A172 (cell line): ENCODE measurements at places on chromosomes 11 and 22. TPM values are rescaled to one million over a fixed set of nuclear protein-coding genes. Genes with fewer than 3 reads are reported as not detected.

Gene SAA1
- total RNA-seq = 60.9 and 71.0 TPM in 2 replicates

Gene SLC22A6
- total RNA-seq = not detected in 2 replicates

DNA sequence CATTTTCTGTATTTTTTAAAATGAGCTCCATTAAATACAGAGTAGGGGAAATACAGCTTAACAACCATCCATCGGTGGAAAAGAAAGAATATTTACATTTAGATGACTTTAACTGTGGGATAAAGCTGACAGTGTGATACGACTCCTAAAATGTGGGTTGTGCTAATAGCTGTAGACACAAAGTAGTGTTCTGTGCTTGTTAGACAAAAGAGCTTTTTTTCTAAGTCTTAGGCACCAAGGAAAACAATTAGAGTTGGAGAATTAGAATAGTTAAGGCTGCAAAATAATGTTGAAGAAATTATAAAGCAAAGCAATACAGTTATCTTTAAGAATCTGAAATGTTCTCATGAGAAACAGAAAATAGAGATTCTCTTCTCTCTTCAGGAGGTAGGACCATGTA, 307.7 kb upstream of the KIRREL3 start:
- DNase-seq = no peak

GRCh38 chr22:36351921-36352802, 35.6 kb downstream of the MYH9 start:
- no peak for DNase-seq

DNA sequence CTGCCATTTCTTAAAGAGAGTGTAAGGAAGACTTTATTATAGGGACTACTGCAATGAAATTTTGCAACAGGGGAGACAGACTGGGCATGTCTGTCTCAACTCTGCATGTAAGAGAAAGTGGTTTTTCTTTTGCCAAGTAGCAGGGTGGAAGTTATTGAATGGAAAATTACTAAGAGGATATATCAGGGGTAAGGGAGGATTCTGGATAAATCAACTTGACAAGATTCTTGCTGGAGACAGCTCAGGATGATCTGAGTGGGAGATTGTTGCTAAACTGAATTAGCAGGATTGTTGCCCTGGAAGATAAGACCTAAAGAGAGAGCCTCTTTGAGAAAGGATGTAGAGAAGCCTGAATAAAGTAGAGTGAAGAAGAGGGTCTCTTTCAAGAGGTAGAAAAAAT, 145.8 kb downstream of the LUZP2 start:
- DNase-seq = no peak

Gene SCARF2
- total RNA-seq = 38.2 and 46.6 TPM in 2 replicates

GRCh38 chr11:128048121-128048520, 539.2 kb downstream of the ETS1 start:
- no peak for DNase-seq

GRCh38 chr22:46894851-46895640, 132.6 kb downstream of the TBC1D22A start:
- DNase-seq = no peak

- DNase-seq = no peak
Measured at GRCh38 chr11:1295591-1295990, 13.8 kb downstream of the TOLLIP start.

DNA sequence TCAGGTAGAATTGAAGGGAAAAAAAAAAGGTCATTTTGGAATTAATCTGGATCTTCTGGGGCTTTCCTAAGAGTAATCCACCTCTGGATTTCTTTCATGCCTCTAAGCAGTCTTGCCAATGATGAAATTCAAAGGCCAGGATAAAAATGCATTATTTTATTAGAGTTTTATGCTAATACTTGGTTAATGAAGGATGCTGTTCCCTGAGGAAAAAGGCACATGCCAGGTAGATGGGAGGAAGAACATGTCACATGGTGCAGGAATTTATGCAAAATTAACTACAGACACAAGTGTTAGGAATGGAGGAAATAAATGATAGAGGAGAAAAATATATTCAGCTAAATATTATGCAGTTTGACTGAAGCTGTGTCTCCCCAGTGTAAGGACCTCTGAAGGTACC, 792.0 kb downstream of the ETS1 start:
- DNase-seq = no peak

- DNase-seq = no peak
Measured at GRCh38 chr11:6648501-6648900, 7.1 kb downstream of the DCHS1 start.

Gene BTBD10
- total RNA-seq = 99.8 and 117 TPM in 2 replicates

DNA sequence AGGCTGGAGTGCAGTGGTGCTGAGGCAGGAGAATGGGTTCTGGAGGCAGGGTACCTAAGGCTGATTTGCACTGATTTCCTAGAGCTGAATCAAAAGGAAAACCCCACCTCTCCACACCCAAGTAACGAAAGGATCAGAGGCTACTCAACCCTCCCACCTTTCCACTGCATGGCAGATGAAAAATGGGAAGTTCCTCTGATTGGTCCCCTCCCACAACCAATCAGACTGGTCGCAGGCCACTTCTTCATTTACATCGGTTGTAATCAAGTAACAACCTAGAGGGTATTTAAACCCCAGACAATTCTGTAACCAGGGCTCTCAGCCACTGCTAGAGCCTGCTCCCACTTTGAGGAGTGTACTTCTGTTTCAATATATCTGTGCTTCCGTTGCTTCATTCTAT, 18.6 kb upstream of the PARVB start:
- DNase-seq = no peak

Gene MUC2
- total RNA-seq = not detected in 2 replicates

DNA sequence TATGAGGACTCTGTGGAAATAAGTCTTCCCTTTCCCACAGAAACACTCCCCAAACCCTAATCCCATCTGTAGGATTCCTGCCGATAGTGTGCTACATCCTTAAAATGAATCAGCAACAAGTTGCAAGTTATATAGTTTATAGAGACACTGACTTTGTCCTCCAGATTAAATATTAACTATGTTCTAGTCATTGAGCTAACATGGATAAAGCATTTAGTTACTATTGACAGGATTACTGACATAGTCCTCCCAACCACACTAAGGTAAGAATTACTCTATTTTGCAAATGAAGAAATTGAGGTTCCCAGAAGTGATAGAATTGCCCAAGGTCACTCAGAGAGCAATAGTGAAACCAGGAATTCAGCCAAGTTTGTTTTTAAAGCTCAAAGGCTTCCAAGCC, 1.9 kb downstream of the OR52M1 start:
- no peak for DNase-seq

Gene TOM1
- total RNA-seq = 23.4 and 24.0 TPM in 2 replicates
